Endodermal cell (in vitro differentiated cells): ENCODE measurements at places on chromosomes 5 and 9. TPM values are rescaled to one million over a fixed set of nuclear protein-coding genes. Genes with fewer than 3 reads are reported as not detected.

GRCh38 chr9:136383436-136383835, 10.0 kb upstream of the CARD9 start:
- DNase-seq, result no peak

The HRCT1 gene
- not detected in 2 replicates for total RNA-seq

GRCh38 chr5:61823781-61824180, 482.2 kb upstream of the KIF2A start:
- DNase-seq, result no peak

GRCh38 chr9:35700031-35700430, 10.3 kb upstream of the TPM2 start:
- no peak for DNase-seq

The CDC20B gene
- total RNA-seq, result 0.16 to 0.20 TPM in 2 of 3 replicates, not detected in the other

DNA sequence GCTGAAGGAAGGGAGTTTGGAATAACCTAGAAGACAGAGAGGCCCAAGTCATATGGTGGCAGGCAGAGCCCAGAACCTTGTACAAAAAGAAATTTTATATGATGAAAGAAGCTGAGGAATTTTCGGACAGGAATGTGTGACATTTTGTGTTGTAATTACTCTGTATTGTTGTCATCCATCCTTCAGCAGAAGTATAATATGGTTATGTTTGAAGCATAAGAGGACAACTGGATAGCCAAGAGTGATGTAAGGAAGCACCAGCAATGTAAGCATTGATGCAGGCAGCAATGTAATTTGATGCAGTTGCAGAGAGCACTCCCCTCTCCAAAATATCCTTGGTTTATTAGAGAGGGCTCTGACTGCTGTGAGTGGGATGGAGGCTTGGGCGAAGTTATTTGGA, 19.1 kb upstream of the SNX2 start:
- DNase-seq, result no peak

- no peak for DNase-seq
Measured at GRCh38 chr5:157713830-157714595, 17.2 kb upstream of the THG1L start.

- no peak for DNase-seq
Measured at GRCh38 chr9:79651251-79651795, 79.6 kb downstream of the TLE4 start.

DNA sequence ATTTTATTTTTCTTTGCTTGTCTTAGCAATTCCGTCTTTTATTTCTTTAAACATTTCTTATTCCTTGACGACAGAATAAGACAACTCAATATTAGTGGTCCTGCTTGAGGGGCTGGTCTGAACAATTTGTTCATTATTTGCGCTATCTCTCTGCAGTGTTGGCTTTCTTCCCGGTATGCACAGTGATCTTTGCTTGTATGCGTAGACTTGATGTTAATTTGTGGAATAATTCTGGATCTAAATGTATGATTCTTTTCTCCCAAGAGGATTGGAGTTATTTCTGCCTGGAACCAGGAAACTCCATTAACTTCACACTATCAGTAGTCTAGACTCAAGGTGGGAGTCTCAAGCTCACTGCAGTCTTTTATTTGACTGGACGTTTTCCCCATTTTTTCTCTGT, 80.4 kb downstream of the KDM4C start:
- no peak for DNase-seq

DNA sequence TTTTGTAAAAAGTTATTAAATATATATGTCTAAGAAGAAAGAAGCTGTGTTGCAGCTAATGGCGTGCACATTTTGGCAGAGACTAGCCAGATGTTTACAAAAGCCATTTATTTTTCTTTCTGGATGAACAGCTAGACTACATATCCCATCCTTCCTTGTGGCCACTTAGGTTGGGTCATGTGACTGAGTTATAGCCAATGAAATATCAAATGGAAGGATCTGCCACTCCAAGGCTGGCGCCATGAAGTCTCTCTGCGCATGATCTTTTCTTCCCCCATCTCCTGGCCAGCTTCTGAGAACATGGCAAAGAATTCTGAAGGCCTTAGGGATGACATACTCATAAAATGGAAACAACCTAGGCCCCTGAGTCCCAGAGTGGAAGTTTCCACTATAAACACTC, 244.2 kb upstream of the DAB2 start:
- DNase-seq, result no peak

The TMEM215 gene
- total RNA-seq, result 0.11 and 0.13 TPM in 2 replicates

DNA sequence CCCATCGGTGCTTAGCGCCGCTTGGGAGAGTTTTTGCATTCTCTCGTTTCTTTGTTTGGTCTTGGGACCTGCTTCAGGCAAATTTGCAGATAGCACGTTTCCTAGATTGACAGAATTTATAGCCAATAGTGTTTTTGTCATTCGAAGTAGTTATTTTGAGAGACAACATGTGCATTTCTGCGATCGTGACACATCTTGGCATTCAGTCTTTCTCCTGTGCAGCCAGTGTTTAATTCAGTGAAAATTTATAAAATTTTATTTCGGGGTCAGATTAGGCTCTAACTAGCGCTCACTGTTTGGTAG, 830 bp downstream of the PRRC1 start:
- DNase-seq, result no peak

The OTULINL gene
- total RNA-seq, result 6.2 and 6.7 TPM in 2 replicates

DNA sequence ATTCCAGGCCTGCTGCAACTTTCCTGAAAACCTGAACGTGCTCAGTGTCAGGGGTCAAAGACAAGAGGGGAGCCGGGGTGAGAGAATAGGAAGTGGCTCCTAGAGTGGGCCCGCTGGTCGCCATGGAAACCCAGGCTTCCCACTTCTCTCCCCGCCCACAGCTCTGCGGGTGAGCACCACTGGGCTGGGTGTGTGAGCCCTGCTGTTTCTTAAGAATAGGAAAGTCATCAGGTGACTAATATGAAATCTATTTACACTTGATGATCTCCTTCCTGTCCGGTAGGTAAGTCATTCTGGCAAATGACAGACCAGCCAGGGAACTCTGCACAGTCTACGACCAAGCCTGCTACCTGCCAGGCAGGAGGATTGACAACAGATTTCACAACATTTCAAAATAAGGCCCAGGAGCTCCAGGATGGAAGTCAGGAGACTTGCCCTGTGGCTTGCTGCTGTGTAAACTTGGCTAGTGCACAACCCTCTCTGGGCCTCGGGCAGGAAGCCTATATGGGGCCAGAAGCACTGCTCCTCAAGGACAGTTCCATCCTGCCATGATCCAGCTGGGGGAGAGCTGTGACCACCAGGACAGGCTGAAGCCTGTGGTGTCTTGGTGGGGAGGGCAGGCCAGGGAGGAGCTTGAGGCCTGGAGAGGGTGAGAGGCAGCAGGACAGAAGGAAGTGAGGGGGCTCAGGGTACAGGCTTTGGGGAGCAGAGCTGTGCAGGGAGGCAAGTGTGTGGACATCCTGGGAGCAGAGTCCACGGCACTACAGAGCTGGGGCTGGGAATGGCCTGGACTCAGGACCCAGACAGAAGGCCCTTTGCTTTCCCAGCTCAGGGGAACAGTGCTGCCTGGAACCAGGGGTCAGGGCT, 60.6 kb downstream of the SHB start:
- DNase-seq, result peak; percentile 79

- DNase-seq, result peak; percentile 91
Measured at GRCh38 chr9:117034866-117035265, 347.8 kb downstream of the TRIM32 start.

DNA sequence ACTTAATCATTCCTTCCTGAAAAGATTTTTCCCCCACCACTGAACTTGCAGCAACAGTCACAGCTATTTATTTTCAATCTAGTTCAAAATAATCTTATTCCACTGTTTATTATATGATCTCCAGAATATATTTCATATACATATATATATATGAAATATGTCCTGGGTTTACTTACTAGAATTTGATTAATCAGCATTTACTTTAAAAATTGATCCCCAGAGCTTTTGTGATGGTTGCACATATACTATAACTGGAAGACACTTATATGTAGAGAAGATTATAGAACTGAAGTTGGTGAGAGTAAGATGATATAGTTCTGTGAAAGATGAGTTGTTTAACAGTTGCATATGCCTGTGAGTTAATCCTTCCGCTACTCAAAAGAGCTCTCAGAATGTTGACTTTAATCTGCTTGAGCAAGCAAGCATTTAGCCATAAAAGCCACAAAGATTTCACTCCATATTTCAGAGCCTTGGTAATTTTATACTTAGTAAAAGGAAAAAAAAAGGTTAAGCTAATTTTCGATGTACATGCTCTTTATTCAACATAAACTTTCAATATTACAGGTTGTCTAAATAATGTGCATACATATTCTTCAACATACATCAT, 399.3 kb upstream of the CDH9 start:
- DNase-seq, result no peak

The GARNL3 gene
- total RNA-seq, result 11.4 to 12.8 TPM (median 12.4 TPM) in 3 replicates

- DNase-seq, result no peak
Measured at GRCh38 chr9:129077236-129077635, 3.7 kb upstream of the DOLPP1 start.

The CNTLN gene
- total RNA-seq, result 10.4 to 13.3 TPM (median 12.4 TPM) in 3 replicates

GRCh38 chr5:170307575-170308465, 10.2 kb upstream of the LCP2 start:
- no peak for DNase-seq

- DNase-seq, result no peak
Measured at GRCh38 chr5:57176350-57176857, 2.5 kb downstream of the GPBP1 start.

DNA sequence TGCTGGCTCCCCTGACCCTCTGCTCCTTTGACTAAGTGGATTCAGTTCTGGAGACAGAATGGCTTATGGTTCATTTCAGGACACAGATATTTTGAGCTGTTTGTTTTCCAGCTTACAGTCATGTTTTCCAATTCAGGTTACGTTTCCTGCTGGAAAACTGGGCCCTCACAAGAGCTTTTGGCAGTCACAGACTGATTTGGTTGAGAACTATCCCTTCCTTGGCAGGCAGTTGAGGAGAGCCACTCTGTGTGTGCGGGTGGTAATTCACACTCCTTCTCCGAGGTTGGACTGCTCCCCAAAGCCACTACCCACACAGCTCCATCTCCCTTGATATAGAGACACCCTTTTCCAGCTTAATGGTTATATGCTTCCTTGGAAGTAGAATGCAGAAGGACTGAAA, 534.5 kb downstream of the TMEM38B start:
- no peak for DNase-seq

The BAAT gene
- total RNA-seq, result not detected in 3 replicates

DNA sequence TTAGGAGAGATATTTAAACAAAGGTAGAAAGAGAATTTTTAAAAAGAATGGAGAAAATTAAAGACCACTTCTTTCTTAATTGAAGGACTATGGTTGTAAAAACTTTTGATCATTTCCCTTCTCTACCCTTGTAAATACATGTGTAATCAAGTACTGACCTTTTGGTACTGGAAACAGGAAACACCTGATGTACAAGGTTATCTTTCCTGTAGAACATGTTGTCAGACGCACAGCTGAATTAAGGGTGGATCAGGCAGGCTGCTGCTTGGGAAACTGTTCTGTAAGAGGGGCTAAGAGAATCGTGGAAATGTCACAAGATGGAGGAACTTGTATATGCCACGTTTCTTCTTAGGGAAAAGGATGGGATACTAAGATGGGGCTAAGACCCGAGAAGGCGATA, 341.6 kb downstream of the ZNF608 start:
- DNase-seq, result no peak

The C1QTNF2 gene
- total RNA-seq, result 0.11 TPM in 1 of 2 replicates, not detected in the other

- DNase-seq, result no peak
Measured at GRCh38 chr5:40904994-40905306, 4.3 kb upstream of the C7 start.

DNA sequence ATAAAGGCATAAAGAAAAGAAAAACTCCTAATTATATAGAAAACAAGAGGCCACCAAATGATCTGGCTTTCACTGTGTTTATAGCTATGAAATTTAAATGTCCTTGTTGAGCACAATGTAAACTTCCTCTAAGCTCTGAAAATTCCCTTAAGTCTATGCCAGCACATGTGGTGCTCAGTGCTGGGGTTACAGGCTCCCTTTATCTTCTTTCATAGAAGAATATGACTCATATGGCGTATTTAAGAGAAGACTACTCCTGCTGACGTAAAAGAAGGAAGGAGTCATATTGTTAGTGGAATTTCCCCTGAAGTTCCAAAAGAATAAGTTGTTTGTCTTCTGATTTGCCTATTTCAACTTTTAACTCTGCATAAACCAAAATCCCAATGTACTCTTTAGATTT, 30.4 kb downstream of the RNF145 start:
- DNase-seq, result no peak
